ENCODE measurements at places on chromosomes 7 and 10.

DNA sequence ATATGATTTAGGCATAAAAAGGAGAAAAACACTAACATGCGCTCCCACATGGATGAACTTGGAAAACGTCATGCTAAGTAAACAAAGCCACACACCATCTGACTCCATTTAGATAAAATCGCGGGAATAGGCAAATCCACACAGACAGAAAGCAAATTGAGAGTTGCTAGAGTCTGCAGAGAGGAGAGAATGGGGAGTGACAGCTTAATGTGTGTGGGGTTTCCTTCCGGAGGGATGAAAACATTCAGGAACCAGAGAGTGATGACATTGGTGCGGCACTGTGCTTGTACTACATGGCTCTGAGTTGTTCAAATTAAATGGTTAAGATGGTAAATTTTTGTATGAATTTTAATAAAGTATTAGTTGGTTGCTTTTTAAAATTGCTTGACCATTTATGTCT is 482.9 kb upstream of the AKR1E2 start:
- DNase-seq, result no peak

GRCh38 chr7:37738321-37738720 is 54.8 kb downstream of the GPR141 start:
- no peak for DNase-seq

DNA sequence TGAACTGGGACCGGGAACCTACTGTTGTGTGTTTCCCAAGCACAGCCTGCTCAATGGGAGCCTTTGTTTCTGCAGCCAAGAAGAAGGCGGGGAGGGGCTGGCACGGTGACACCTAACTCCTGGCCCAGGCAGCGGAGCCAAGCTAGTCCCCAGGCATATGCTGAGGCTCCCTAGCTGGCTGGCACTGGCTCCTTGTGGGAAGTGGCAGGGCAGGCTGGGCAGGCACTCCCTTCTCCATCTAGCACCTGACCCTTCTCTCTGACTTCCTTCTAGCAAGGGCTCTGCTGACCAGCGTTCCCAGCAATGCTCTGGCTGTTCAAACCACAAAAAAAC is 325.0 kb downstream of the PLXNA4 start:
- peak; percentile 51 for DNase-seq

GRCh38 chr10:129955601-129956285 is 8.3 kb downstream of the EBF3 start:
- DNase-seq, result no peak

- DNase-seq, result no peak
Measured at GRCh38 chr7:50693455-50694130, 89.1 kb downstream of the GRB10 start.

GRCh38 chr7:156620291-156620675 is 20.3 kb upstream of the RNF32 start:
- DNase-seq, result no peak

DNA sequence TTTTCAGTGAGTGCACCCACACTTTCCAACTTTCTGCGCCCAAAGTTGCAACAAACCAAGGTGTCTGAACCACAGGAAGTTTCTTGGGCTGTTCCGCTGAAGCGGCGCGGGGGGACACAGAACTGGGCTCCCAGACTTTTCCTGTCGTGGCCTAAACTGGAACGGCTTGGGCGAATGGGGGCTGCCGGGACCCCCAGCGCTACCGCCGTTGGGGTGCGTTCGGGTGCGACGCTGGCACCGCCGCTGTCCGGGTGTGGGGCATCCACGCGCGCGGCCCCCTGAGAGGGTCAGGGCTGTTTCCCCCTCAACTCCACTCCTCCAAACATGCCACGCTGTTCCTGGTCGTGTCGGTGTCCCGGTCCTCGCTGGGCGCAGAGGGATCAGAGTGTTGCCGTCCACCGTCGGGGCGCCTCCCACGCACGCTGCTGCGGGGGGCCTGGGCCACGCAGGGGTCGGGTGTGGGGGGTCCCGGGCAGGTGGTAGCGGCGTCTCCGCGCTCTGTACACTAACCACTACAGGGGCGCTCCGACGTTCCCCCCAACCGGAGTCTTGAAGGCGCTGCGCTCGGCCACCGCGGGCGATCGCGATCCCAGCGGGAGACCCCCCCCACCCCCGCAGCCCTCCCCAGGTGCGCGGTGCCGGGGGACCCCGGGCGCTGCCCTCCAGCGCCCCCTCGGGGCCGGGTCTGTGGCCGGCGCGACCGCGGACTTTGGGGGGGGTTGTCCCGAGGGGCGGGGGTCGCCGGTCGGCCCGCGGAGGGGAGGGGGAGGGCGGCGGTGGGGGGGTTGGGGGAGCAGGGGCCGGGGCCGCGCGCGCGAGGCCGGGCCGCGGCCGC is 2.2 kb upstream of the CUX1 start:
- peak; percentile 49 for DNase-seq

DNA sequence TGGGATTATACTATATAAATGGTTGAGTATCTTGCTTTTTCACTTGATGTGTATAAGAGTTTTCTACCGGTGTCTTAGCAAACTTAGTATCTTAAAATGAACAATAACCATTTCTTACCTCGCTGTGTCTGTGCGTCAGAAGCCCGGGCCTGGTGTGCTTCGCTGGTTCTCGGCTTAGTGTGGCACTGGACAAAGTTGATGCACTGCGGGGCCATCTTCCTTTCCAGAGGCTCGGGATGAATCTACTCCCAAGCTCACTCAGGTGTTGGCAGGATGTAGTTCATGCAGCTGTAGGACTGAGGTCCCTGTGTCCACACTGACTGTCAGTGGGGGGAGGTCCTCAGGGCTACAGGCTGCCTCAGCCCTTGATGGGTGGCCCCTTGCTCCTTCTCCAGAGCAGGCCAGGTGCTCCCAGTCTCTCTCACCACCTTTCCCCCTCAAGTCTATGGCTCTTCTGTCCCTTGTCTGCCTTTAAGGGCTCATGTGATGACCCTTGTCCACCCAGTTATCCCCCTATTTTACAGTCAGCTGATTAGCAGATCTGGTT is 227.8 kb downstream of the GLRX3 start:
- DNase-seq, result no peak

DNA sequence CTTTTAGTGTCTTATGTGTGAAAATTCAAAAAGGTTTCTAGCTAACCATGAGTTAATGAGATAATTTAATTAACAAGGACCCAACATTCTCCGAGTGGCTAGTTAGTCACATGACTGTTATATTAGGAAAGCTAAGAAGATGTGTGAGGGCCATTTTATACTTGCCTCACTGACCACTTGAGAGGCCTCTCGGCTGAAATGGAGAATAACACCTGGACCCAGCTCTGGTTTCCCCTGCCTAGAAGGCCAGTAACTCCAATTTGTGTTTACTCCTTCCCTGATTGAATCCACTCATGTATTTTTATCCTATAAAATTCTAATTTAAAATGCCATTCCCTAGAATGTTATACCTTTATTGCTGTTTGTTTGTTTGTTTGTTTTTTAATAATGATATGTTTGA is 1091.2 kb downstream of the KCNMA1 start:
- DNase-seq, result no peak

GRCh38 chr10:31700181-31700611 is 228.4 kb downstream of the ARHGAP12 start:
- no peak for DNase-seq

GRCh38 chr10:129607607-129608109 is 140.6 kb downstream of the MGMT start:
- no peak for DNase-seq

DNA sequence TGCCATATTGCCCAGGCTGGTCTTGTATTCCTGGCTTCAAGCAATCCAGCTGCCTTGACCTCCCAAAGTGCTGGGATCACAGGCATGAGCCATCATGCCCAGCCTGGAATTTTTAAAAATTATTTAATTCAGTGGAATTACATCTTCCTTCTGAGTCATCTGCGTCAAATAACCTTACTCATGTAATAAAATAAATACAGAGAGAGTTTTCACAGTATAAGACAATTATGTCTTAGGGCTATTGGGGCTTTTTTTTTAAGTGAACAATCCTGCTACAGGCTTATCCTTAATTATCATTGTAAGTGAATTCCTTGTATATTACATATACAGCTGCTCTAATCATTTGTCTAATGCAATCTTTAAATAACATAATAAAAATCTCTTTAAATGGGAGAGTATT is 108.3 kb downstream of the MAPK8 start:
- no peak for DNase-seq

GRCh38 chr7:39924122-39924521 is 25.9 kb upstream of the CDK13 start:
- DNase-seq, result no peak

DNA sequence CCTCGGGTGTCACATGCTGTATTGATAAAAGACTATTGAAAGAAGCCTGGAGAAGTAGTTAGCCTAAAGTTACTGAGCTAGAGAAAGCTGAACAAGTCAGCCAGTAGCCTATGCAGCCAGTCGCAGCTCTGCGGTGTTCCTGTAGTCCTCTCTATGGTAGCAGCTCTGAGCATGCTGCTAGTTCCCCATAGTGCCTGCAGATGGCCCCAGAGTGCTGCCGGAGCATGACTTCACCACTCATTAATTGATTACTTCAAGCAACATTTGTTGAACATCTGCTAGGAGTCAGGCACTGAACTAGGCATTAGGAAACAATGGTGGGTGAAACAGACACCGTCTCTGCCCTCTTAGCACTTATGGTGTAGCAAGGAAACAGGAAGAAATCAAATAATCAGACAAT is 422.7 kb downstream of the SORCS3 start:
- DNase-seq, result no peak

- DNase-seq, result peak; percentile 15
Measured at GRCh38 chr7:159115601-159116501, 28.8 kb downstream of the VIPR2 start.

GRCh38 chr10:76086761-76087639 is 655.6 kb downstream of the LRMDA start:
- DNase-seq, result no peak

GRCh38 chr7:25117226-25118047 is 7.6 kb downstream of the CYCS start:
- no peak for DNase-seq

GRCh38 chr10:49562893-49563292 is 24.0 kb upstream of the ERCC6 start:
- DNase-seq, result no peak

DNA sequence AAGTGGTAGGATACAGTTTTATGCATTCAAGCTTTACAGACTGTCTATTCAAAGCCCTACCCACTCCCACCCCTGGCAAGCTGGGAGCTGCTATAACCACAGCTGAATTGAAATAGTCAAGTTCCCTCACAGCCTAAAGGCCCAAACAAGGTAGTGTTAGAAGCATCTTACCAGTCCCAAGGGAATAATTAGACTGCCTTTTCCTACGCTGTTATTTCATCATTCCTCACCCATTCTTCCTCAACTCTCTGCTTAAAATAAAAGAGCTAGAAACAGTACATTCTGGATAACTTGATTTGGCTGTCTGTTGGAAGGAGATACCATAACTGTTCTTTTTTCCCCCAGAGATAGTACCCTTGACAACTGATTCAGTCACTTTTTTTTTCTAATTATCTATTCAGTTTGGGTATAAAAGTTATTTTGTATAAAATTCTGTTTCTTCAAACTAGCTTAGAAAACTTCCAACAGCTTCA is 54.0 kb downstream of the RAPGEF5 start:
- DNase-seq, result no peak

DNA sequence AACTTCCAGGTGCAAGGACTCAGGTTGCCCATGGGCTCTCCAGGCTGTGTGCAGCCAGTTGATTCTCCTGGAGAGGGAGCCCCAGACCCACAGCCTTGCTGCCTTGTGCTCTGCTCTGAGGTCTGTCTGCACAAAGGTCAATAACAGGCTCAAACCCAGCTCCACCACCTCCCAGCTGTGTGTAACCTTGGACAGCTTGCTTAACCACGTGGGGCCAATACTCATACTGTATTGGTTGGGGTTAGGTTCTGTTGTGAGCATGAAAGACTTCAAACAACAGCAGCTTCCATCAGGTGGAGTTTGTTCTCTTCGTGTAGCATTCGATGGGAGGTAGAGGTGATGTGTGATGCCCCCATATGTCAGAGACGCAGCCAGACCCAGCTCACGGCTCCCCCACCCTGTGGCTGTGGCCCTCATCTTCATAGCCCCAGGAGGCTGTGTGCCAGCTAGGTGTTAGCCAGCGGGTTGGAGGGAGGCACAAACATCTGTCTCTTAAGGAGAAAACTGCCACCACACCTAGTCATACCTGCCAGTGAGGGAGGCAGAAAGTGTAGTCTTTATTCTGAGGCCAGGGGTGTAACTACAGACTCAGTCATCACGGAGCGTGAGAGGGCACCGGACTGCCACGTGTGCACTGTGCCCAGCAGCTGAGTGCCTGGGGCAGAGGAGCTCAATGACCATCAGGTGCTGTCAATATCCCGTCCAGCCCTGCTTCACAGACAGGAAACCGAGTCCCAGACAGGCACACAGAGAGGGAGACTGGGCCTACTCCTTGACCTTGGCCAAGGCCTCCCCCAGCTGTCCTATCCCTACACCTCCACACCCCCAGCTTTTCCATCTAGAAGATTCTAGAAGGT is 8.1 kb upstream of the POLD2 start:
- DNase-seq, result no peak

GRCh38 chr10:58776568-58777318 is 264.1 kb downstream of the BICC1 start:
- no peak for DNase-seq

DNA sequence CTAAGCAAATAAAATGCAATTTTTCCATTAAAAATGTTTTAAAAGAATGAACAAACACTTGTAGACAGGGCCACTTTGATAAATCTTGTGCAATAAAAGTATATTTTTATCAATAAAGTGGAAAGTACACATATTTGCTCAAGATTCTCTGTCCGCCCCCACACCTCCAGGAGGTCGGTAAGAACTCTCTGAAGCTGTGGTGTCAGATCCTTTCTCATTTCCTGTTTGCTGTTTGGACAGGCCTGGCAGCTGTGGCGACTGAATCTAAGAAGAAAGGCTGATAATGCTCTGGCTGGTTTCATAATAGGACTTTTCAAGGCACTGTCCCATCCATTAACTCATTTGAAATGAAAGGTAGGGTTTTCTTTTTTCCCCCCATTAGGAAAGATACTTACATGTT is 15.3 kb upstream of the ASB4 start:
- DNase-seq, result peak; percentile 71

DNA sequence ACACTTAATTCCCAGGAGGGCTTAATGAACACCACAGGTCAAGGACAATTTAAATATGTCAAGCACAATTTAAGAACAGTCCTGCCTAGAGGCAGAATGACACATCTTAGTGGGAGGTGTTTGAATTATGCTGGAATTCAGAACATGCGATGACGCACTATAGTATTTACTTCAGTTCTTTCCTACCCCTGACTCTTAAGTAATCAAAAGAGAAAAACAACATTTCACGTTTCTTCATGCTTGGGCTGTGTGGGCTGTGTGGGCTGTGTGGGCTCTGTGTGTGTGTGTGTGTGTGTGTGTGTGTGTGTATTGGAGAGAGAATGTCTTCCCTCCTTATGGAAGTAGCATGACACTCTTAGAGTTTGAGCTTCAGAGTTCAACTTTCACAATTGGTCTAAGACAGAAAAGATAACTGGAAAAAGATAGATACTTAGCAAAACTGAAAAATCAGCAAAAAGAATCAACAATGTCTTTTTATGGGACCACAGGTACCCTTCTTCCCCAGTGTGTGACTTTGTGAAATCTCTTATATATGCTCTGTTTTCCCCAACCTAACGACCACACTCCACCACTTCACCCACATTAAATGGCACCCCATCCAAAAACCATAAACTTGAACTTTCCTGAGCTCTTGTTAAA is 33.7 kb upstream of the CABCOCO1 start:
- no peak for DNase-seq
